Left lung (tissue), 14 donors: ENCODE measurements at places on chromosomes 4 and X. TPM values are rescaled to one million over a fixed set of nuclear protein-coding genes. Genes with fewer than 3 reads are reported as not detected.

- no peak overlapping the region for H3K4me3 ChIP-seq
- no peaks in the 10 kb centered on the region for H3K4me1 ChIP-seq
- no peaks in the 10 kb centered on the region for H3K36me3 ChIP-seq
- no peak overlapping the region for H3K27ac ChIP-seq
These were observed 548.7 kb downstream of the GBA3 start for GRCh38 chr4:23241408-23241807.

ASB5 gene
- 0.28 TPM for polyA plus RNA-seq

GSX2 gene
- not detected for polyA plus RNA-seq

DNA sequence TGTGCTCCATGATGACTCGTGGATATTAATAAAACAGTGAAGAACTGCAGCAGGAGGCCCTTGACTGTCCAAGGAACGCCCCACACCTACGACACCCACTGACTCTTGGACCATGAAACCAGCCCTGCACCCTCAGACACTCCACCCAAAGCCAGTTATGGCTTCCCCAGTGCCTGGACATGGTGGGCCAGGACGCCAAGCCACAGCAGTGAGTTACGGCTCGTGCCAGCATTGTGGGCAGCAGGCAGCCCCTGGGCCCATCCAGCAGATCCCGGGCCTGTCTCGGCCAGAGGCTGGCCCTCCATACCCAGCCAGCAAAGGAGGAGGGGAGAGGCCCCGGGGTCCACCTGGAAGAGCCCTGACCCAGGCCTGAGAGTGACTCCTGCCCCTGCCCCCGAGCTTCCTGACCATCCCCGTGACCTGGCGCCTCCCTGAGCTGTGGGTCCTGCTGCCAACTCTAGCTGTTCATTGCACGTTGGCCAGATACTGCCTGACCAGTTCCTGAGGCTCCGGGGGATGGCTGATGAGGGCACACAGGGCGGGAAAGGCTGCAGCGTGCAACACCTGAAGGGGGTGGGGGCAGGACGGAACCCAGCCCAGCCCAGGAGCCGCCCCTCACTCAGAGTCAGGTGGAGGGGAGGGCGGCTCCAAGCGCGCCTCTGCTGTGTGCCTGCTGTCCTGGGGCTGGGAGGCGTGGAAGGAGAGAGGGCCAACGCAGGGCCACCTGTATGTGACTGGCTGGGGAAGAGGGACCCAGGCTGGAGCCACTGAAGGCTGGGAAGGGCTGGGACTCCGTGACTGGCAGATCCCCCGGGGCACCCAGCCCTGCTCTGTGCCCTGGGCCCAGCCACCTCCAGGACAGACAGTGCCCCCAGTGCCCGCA lies 739 bp downstream of the SLC49A3 start:
- peaks cover 50% of the 10 kb centered on the region for H3K4me1 ChIP-seq
- H3K27me3 ChIP-seq, result peaks cover 15% of the 10 kb centered on the region
- H3K4me3 ChIP-seq, result peak overlapping the region; percentile 59

DNA sequence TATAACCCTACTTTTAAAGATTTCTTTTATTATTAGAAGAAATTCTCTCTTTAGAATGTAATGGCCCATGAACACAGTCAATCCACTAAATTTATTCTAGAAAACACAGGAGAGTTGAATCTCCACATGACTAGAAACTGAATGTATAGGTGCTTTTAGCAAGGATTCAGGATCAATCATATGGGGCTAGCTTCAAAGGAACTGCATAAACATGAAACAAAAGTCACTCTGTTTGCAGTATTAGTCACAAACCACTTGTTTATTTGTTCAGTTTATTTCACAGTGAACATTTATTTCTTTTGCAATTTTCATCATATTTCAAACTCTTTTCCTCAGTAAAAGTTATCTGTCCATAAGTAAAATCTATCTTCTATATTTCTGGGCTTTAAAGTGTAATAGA lies 1604.6 kb downstream of the PCDH18 start:
- H3K27me3 ChIP-seq, result no peaks in the 10 kb centered on the region

POLN gene
- 4.6 TPM for polyA plus RNA-seq

RPL36A gene
- 1,057 TPM for polyA plus RNA-seq
